Stimulated activated CD4-positive, alpha-beta T cell treated with anti-CD3 and anti-CD28 coated beads, Interleukin-2, amount 100 ng/mL, for 24 hours (primary cell): ENCODE measurements at places on chromosomes 4 and X.
A peak's percentile ranks its signal among the peaks of the same experiment; 100 is the strongest.

DNA sequence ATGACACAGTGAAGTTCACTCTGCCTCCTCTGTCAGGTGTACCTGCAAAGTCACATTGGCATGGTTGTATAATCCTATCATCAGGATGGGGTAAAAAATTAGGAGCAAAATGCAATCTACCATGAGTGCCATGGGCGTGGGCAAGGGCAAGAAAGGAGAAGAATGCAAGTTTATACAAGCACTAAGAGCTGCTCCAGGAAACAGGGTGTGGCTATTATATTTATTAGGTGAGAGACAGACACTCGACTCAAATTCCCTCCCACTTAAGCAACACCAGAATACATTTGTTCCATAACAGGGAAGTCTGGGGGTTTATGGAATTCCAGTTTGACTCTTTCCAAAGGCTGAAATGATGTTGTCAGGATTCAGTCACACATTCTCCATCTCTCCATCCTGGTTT lies 378.8 kb downstream of the BCOR start:
- DNase-seq = no peak

DNA sequence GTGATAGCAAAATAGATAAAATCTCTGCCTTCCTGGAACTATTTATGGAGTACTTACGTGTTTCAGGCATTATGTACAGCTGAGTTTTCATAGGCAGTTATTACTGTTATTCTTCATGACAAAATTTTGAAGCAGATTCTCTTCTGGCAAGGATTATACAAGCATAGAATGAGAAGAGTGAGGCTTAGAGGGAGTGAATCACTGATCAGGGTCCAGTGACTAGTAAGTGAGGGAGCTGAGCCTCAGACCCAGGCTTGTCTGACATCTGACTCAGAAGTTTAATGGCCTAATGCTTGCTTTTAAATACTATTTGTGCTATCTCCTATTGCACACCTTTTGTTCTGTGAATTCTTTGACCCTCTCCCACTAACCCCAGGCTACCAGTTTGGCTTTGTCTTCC lies 110.6 kb downstream of the DTHD1 start:
- no peak for DNase-seq

DNA sequence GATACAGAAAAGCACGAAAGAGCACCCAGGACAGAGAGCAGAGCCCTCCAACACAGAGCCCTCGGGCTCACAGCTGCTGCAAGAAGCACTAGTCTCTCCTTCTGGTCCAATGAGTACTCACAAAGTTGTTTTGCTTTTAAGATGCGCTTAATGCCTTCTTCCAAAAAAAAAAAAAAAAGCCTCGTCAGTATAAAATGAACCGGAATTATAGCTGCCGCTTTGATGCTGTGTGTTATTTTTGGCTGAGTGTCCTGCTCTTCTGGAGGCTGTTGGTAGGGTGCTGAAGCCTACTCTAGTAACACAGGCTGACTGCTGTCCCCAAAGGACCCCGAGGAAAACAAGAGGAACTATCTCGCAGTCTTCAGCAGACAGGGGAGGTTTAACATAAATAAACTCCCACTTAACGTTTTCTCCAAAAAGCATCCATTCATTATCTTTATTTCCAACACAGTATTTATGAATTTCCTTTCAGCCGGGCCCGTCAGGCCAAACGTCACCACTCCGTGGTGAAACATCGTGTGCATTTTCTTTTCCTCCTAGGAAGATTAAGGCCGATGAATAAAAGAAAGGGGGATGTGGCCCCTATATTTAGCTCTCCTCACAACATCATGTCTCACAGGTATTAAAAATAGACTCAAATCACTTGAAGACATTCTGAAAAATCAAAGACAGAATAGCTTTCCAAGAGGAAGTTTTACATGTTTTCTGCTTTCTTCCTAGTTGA lies 213.7 kb upstream of the PPARGC1A start:
- no peak for DNase-seq

- no peak for DNase-seq
Observed at GRCh38 chr4:142088906-142089305, 452.5 kb downstream of the IL15 start.

- no peak for DNase-seq
Observed at GRCh38 chr4:8770518-8771257, 101.0 kb downstream of the HMX1 start.

DNA sequence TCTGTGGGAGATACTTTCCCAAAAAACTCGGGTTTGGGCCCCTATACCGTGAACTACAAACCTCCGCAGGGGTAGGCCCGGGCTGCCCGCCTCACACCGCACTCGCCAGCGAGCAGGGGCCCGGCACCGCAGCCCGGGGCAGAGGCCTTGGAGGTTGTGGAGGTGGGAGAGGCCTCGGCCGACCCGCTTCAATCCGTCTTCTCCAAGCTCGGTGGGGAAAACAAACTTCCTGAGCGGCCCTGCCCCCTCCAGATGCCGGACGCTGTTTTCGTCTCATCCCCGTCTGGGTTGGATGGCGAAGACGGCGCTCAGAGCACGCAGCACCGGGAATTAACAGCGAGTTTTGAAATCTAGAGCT lies 442 bp upstream of the MCUB start:
- peak; percentile 58 for DNase-seq

GRCh38 chr4:106971636-106972035 lies 64.5 kb downstream of the DKK2 start:
- no peak for DNase-seq
